ENCODE measurements at places on chromosomes 1 and 21.

DNA sequence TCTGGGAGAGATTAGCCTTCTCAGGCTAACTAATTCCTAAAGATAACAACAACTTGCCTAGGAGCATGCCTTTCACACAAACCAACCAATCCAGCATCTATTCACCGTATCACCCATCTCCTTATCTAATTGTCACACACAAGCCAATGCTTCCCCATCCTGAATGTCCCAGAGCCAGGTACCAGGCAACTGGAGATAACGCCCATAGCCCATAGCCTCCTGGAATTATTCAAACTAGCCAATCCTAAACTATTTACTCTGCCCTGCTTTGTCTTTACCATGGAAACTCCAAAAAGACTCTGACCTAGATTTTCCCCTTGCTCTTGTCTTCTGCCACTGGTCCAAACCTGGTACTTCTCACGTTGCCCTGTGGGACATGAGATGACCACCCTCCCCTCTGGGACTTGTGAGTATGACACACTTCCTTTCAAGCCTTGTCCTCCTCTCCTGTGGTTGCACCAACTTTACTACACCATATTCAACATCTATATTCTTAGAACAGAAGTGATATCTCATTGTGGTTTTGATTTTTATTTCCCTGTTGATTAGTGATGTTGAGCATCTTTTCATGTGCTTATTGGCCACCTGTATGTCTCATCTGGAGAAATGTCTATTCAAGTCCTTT lies 8.8 kb upstream of the ATG4C start:
- DNase-seq = no peak

GRCh38 chr1:117327011-117327410 lies 40.2 kb upstream of the MAN1A2 start:
- DNase-seq = no peak

GRCh38 chr1:58774027-58774426 lies 9.8 kb downstream of the JUN start:
- no peak for DNase-seq

GRCh38 chr1:4105300-4105880 lies 205.3 kb upstream of the C1orf174 start:
- no peak for DNase-seq

DNA sequence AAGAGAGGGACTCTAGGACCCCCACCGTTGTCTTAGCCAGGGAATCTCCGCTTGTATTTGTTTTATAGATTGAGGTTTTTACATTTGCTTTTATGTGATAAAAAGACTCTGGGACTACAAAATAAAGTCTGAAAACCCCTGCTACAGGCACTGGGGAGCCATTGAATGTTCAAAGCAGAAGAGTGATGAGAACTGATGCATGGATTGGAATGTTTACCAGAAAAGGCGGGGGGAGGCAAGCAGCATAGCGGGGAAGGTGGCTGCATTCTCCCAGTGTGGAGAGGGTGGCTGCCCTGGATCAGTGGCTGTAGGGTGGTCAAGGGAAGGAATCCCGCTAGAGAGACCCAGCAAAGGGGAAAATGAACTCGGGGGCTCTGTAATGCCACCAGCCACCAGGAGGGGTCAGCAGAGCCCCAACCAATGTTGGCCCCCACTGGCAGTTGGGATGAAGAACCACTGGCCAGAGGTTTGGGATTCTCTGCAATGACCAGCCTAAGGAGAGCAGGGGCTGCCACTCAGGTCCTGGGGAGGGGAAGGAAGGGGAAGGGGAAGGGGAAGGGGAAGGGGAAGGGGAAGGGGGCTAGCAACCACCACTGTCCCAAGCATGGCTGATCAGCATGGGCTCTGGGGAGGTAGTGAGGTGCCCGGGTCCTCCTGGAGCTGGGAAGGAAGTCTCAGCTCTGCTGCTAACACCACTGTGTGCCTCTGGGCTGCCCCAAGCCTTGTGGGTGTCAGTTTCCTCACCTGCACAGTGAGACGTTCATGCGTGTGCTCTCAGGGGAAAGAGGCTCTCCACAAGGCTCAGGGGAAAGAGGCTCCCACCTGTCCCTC lies 19.2 kb upstream of the PEF1 start:
- DNase-seq = peak; percentile 86

DNA sequence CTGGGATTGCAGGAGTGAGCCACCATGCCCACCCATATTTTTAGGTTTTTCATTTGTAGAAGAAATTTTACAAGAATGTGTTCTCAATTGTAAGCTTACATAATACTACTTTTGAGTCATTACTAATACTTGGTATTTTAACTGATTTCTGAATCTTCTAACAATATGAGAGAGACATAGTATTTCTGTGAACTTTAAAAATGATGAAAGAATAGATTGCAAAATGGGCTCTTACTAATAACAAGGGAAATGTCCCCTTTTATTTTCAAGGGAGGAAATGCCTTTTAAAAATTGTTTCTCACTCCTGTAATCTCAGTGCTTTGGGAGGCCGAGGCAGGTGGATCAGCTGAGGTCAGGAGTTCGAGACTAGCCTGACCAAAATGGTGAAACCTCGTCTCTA lies 5.9 kb downstream of the AGO3 start:
- DNase-seq = peak; percentile 25

GRCh38 chr21:46021978-46022544 lies 40.5 kb downstream of the COL6A1 start:
- DNase-seq = peak; percentile 53

DNA sequence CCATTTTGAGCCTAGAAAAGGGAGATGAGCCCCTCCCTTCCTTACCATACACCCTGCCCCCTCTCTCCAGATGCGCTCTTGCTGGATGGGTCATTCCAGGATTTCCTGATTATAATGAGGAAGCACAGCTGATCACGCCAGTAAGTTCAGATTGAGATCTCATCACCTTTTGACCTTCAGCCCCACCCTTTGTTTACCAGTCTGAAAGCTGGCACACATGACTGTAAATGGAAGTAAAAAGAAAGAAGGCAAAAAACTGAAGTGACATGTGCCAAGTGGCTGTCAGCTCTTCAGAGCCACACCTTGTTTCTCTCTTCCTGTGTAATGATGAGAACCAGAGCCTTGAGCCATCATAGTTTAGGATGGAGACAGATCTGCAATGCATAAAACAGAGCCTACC lies 27.9 kb downstream of the S1PR1 start:
- no peak for DNase-seq

DNA sequence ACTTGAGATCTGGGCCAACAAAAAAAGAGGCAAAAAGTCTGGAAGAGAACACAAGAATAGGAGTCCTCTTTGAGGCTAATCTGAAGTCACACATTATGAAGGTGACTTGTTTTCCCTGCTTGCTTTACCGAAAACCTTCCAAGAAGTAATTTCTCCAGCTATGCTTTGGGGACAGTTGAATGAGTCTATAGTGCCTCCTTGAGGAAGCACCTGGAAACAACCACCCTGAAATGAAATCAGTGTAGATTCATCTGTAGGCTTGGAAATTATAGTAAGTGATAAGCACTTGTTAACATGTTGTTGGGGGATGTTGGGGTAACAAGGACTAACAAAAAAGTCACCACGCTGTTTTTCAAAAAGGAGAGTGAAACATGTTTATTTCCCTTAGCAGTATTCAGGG lies 23.4 kb upstream of the RPTN start:
- peak; percentile 34 for DNase-seq

DNA sequence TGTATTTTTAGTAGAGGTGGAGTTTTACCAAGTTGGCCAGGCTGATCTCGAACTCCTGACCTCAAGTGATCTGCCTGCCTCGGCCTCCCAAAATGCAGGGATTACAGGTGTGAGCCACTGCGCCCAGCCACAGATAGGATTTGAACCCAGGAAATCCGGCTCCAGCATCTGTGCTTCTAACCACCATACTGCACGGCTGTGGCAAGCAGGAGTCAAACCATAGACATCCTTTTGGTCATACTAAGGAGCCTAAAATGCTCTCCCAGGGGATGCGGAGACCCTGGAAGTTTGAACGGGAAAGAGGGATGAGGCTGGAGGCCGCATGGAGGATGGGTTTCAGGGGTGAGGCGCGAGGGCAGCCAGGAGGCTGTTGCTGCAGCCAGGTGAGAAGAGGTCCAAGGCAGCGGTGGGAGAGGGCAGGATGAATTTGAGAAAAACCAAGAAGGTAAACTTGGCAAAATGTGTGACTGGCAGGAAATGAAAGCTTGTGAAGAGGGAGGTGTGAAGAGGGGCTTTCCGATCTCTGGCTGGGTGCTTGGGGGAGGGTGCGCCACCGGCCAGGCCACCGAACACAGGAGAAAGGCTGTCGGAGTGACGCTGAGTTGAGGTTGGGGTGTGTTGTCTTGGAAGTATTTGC lies 24.0 kb upstream of the CDK18 start:
- DNase-seq = no peak

DNA sequence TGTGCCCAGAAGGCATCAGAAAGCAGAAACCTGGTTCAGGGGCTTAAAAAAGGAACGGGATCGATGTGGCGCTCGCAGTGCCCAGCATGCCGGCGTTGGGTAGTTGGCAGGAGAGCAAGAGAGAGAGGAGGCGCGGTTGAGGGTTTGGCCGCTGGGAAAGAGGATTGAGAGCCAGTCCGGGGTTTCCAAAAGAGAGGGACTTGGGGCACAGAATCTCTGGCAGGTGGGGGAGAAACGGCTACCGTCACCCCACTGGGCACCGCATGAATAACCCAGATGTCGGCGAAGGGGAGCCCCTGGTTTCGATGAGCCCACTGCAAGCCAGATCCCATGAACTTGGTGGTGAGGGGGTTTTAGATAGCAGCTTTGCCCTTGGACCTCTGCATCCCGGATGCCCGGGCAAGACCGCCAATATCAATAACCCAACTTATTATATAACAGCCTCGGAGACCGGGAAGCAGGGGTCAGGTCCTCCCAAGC lies 60.4 kb upstream of the ACOT11 start:
- DNase-seq = peak; percentile 49

- DNase-seq = peak; percentile 51
These were observed 636 bp downstream of the INTS3 start for GRCh38 chr1:153728305-153729066.

GRCh38 chr1:199396456-199396855 lies 631.1 kb upstream of the NR5A2 start:
- DNase-seq = no peak

DNA sequence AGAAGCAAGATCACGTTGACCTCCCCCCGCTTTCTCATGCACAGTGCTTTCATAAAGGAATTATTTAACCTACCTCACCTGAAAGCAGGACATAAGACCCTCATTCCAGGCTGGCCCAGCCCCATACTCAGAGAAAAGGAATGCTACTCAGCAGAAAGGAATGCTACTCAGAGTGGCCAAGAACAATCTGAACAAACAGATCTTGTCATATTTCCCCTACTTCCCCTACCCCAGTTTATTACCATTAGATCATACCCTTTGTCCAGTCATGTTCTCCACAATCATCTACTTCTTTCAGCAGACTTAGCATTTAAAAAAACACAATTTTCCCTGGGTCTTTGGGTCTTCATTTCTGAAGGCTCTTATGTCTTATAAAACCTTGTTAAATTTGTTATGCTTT lies 89.8 kb downstream of the SLC16A1 start:
- peak; percentile 66 for DNase-seq

DNA sequence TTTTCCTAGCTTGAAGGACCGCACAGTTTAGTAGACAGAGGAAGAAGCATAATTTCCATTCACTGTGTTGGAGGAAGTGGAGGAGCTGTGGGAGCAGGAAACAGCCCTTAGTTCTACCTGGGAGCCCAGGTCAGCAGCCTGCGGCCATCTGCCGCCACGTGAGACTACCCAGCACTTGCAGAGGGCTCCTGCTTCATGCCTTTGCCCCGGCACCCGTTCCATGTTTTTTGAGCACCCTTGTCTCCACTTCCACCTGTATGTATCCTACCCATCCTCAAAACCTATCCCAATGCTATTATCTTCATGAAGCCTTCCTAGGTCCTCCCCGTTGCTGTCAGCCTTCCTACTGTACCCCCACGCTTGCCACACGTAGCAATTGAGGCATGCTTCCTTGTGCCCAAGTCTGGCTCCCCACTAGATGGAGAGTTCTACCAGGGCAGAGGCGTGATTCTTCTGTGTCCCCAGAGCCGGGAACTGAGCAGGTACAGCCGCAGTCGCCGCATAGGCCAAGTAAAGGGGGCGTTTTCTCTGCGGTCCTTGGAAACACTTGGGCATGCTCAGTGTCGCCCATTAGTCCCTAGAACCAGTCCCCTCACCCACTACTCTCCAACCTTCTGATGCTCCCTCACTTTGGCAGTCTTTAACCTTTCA lies 1.9 kb downstream of the SLC6A9 start:
- DNase-seq = peak; percentile 63

DNA sequence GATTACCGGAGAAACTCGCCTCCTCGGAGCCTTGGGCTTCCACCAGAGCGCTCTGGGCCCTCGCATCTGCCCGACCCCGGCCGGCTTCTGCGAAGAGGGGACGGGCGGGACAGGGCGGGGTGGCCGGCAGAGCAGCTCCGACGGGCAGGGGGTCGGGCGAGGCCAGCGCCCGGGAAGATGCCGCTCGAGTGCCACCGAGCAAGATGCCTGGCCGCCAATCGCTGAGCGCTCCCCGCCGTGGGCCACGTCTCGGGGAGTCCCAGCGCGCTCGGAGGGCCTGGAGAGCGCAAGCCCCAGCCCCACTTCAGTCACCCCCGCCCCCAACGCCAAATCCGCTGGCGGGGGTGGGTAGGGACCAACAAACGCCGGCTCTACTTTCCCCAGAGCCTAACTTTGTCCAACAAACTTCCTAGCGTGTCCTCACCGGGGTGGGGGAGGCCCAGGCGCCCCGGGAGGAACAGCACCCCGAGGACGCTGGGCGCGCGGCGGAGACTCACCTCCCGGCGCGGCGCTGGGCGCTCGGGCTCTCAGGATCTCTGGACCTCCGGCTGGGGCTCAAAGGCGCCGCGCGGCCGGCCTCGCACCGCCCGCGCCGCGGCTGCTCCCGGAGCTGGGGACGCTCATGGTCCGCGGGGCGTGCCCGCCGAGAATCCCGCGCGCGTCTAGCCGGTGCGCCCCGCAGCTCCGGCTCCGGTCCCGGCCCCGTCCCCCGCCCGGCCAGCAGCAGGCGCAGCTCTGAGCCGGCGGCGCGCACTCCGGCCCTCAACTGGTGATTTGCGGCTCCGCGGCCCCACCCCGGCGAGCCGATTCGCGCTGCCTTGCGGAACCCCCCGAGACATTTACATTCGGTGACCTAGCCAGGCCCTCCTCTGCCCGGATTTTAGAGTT lies at the start of gene BCAR3:
BCAR3 (minus strand) TSS at position 737 of the 888 bp plus-strand sequence. CDS start 6,907 bp downstream, outside the sequence.
- peak; percentile 90 for DNase-seq

DNA sequence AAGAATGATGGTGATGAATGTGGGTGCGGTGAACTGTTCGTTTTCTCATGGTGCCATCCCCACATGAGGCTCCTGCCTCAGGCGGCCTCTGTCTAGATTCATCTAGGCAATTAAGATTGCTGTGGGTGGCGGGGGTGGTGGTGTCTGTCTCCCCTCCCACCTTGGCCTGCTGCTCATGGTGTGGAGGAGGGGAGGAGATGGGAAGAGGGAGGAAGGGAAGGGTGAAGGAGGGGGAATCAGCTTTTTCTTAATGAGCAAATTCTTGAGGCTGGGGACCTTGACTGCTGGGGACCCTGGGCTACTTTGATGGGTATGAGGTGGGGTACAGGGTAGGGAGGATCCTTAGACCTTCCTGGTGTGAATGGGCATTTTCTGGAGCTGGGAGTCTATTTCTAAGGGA lies 55.8 kb downstream of the H3-3A start:
- DNase-seq = no peak

- no peak for DNase-seq
These were observed 40.4 kb upstream of the ACTRT2 start for GRCh38 chr1:2980849-2981248.

GRCh38 chr1:169872906-169873305 lies 20.8 kb downstream of the SCYL3 start:
- DNase-seq = no peak

- no peak for DNase-seq
These were observed 8.9 kb downstream of the OR2T11 start for GRCh38 chr1:248625971-248626370.

- DNase-seq = no peak
These were observed 78.6 kb downstream of the MORN1 start for GRCh38 chr1:2312515-2313301.
